Right forelimb (tissue), 1 donor: ENCODE measurements at places on chromosomes 3 and 15.

- DNase-seq: no peak
Observed at GRCh38 chr3:183845090-183845489, 19.7 kb upstream of the MAP6D1 start.

- DNase-seq: no peak
Observed at GRCh38 chr15:50210462-50211157, 28.6 kb downstream of the SLC27A2 start.

DNA sequence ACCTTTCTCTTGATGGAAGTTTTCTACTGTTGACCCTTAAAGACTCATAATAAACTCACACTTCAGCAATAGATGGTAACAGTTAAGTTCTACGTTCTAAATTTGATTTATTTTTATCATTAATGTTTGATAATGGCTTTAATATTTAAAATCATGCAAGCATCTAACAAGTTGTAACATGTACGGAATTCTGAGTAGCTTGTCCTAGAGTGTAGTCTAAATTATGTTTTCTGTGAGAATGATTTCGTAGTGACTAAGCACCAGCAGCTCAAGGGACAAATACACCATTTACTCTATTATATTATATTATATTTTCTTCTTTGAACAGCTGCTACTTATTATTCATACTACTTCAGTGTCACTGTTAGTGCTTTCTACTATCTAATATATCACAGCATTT lies 345.6 kb downstream of the NLGN1 start:
- no peak for DNase-seq

DNA sequence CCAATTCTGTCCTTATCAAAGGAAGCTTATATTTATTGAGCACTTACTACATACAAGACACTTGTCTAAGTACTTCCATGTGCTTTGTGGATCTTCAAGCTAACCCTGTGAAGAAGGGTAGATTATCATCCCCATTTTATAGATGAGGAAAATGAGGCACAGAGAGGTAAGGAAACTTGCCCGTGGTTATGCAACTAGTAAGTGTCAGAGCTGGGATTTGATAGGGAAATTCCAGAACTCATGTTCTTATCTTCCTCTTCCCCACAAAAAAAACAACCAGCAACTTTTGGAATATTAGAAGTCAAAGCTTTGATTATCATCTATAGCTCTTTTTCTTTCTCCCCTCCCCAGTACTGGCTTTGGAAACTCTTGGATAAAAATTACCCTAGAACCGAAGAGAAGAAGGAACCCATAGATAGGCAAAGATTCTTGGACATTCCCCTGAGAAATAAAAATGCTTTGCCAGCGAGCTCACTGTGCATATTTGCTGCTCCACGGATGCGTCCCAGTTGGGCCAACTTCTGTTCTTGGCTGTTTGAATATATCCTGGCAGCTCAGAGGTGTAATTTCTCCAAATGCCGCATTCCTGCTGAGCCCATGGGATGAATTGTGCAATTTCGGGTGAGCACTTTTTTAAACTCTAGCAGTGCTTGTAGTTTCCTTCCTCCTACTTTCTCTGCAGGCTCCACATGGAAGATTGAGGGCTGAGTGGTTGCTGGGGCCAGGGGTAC lies 591.5 kb upstream of the CFAP20DC start:
- peak; percentile 54 for DNase-seq

- DNase-seq: no peak
Observed at GRCh38 chr3:39220407-39221140, 28.2 kb upstream of the XIRP1 start.

GRCh38 chr3:149844091-149844490 lies 31.1 kb downstream of the RNF13 start:
- no peak for DNase-seq

DNA sequence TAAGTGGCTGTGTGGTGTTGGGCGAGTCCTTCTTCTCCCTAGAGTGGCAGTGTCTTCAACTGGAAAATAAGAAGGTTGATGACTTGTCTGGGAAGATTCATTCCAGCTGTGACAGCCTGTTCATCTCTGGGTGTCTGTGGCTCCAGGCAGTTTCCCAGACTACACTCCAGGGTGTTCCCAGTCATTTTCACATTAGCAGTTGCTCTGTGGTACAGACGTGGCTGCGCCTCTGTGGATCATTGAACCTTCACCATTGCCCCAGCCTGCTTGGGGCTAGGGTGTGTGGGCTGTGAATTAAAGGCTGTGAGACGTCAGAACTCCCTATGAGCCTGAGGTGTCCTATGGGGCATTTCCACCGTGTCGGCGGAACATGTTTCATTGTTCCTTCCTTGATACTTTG lies 239.6 kb upstream of the NR2E3 start:
- no peak for DNase-seq

- DNase-seq: no peak
Observed at GRCh38 chr3:112769286-112769978, 77.2 kb downstream of the CD200R1L start.

GRCh38 chr3:49454458-49454857 lies 15.6 kb upstream of the DAG1 start:
- no peak for DNase-seq

- no peak for DNase-seq
Observed at GRCh38 chr3:128278130-128278529, 124.8 kb downstream of the EEFSEC start.

- no peak for DNase-seq
Observed at GRCh38 chr15:100740138-100740537, 137.7 kb downstream of the ASB7 start.
